ENCODE measurements at places on chromosomes 12 and 14.

GRCh38 chr14:99887407-99887806 lies 94.2 kb downstream of the EML1 start:
- DNase-seq = no peak

- DNase-seq = no peak
Observed at GRCh38 chr12:131962069-131962468, 12.3 kb downstream of the EP400 start.

DNA sequence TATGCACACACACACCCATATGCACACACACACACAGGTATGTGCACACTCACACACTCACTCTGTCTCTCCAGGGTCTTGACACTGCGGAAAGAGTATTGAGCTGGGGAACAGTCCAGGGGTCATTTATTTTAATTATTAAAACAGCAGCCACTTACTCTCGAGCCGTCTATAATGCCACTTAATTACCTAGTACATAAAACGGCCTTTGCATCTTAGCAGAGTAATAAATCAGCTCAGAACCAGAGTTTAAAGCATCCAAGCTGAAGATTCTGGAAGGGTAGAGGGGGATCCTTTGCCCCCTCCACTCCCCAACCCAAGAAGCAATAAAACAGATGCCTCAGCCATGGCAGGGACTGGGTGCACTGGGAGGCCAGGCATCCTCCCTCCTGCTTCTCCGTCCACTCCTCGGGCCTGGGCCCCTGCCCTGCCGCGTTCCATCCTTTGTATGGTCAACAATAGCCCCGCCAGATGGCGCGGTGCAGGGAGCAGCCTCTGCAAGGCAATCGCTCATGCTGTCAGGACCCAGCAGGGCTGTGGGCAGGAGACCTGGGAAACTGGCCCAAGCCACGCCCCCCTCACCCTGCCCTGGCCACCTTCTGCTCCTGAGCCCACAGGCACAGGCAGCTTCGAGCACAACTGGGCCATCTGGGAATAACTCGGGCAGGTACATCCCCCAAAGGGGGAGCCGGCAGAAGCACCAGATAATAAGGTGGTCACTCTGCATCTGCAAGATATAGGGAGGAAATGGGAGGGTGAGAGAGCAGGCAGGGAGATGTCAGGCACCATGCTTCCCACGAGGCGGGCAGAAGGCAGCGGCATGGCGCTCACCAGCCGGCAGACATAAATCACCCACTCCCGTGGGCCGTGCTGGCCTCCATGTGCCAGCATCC lies 40.9 kb downstream of the CCDC85C start:
- no peak for DNase-seq

GRCh38 chr12:67056329-67056728 lies 212.8 kb upstream of the CAND1 start:
- DNase-seq = no peak

Measured in stimulated activated CD8-positive, alpha-beta memory T cell treated with anti-CD3 and anti-CD28 coated beads, Interleukin-7, amount 100 ng/mL, for 48 hours (primary cell).